CD4-positive, alpha-beta memory T cell (primary cell): ENCODE measurements at places on chromosomes 2 and 18. TPM values are rescaled to one million over a fixed set of nuclear protein-coding genes. Genes with fewer than 3 reads are reported as not detected.

DNA sequence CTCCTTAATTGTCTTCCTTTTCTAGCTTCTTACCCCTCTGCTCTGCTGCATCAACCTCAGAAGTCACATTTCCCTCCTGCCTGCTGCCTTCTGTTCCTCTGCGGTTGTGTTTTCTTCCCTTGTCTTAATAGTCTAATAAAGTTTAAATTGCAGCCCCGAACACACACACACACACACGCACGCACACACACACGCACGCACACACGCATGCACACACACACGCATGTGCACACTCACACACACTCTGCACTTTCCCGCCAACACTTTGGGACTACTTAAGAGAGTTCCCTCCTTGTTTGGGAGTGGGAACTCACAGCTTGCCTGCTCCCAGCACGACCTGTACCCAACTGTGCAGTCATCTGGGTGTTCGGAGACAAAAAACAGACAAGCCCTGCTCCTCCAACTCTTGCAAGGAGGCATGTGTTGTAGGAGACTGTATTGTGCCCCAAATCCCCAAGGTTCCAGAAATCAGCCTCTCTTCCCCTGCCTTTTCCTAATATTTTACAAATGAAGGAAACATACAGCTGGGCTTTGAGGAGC lies 99.1 kb downstream of the SETBP1 start:
- no peak for DNase-seq

DNA sequence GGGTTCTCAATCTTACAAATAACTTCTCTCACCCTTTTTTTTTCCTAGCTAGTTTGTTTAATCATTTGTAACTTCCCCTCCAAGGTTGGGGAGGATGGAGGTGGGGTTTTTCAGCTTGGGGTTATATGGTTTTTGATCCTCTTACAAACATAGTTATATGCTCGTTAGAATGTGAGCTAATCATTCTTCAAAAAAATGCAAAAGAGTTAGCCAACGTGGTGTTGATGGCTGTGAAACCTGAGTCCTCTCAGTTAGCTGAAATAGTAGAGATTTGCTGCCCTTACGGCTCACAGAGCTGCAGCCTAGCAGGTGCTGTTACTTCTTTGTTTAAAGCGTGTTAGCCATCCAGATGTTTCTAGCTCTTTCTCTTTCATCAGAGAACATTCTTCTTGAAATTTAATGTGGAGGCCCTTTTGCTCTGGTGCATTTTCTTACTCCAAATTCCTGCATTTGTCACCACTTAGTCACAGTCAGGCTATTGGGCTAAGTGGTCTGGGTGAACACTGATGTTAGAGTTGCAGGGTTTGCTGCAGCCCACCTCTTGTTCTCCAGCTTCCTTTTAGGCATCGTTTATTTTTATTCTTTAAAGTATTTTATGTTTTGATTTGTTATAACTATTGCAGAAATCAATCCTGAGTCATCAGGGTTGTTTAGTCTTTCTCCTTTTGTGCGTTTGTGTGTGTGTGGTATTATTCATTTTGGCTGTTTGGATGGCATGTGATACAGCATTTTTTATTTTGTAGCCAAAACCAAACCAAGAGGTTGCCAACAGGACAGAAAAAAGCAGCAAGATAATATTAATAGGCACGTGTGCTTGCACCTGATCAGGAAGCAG lies 41.1 kb downstream of the LIMS1 start:
- no peak for DNase-seq

GRCh38 chr2:58378152-58378551 lies 137.0 kb upstream of the FANCL start:
- no peak for DNase-seq

DNA sequence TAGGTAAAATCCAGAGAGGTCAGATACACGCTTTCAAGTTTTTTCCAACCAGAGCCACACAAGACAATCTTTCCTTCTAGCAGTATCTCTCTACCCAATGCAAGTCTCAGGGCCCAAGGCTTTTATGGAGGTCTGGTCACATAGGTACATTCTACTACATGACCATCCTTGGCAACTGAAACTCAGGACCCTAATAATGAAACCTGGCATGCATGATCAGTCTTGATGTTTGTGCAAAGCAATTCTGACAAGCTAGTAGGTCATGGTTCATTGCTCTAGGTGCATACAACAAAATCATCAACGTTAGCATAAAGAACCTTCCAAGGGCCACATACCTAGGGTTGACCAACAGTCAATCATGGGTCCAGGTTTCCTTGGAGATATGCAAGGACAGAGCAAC lies 33.2 kb upstream of the CCDC88A start:
- DNase-seq: no peak

DNA sequence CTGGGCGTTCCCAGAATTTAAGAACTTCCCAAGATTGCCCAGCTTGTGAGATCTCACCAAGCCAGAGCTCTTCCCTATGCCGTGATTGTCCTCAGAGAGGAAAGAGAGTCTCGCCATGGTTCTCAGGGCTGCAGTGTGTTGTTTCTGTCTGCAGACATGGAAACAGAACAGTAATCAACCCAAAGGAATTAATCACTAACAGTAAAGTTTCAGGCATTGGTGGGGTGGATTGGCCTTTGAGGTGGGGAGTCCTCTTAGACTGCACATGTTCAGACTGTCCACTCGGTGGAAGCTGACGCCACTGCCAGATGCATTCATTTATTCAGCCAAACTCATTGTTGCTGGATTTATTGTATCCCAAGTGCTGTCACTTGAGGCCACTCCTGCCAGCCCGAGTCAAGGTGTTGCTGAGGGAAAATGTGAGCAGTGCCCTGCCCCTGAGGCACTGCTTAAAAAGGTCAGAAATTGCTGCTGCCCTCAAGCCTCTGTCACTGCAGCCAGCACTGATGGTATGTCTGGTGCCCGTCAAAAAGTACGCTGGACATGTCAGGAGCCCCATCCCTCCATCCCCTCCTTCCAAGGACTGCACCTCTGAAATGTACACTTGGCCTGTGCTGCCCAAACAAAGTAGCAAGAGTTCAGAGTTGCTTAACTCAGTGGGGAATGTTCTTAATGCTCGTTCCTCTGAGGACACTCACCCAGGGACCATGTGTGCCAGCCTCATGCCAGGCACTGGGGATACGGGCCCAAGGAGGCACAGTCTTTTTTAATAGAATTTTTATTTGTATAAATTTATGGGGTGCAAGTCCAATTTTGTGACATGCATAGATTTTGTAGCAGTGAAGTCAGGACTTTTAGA lies 201.0 kb downstream of the GLI2 start:
- no peak for DNase-seq

DNA sequence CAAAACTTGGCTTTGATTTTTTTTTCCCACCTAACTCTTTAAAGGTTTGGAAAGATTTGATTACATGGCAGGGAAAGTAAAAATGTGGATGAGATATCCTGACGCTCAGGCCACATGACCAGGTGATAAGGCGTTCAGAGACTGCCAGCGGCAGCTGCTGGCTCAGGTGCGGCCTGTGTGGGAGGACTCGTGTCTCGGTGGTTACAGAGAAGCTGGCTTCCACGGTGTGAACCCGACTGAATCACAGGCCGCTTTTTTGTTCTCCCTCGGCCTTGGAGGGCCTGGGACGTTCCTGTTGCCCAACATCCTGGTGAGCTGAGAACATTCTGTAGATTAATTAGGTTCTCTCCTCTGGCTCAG lies 124.2 kb upstream of the ZNF516 start:
- DNase-seq: no peak

DNA sequence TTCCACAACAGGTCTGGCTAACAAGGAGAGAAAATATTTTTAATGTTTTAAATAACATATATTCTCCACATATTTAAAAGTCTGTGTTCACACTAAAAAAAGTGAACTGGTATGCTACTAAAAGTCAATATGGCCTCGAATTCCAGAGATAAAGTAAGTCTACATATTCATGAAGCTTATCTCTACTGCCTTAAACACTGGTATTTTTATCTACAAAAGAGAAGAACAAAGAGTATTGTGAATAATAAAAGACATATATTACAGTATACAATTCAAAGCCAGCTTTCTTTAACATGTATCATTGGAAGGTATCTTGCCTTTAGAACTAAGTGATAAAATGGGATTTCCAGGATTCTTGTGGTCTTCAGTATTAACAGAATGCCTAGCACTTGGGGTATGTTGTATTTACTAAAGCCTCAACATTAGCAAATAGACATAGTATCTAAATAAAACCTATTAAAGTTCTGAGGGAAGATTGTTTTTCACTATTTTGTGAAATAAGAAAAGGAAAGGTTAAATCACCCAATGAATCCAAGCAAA lies 302.8 kb upstream of the CCDC68 start:
- DNase-seq: no peak

GRCh38 chr2:238692562-238692961 lies 155.3 kb upstream of the TWIST2 start:
- no peak for DNase-seq

GRCh38 chr18:79531386-79531785 lies 135.7 kb downstream of the NFATC1 start:
- DNase-seq: no peak

DNA sequence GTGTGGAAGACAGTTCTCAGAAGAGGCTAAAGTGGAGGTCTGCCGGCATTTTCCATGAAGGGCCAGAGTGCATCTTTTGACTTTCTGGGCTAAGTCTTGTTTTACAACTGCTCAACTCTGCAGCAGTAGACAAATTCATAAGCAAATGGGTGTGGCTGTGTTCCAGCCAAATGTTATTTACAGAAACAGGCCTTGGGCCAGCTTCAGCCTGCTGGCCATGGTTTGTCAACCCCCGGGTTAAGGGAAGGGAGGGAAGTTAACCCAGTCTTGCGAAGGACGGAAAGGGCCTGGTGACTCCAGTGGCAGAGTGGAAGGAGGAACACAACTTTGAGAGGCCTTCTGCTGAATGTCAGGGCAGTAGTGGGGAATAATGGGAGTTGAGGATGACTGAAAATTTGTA lies 34.3 kb upstream of the NCKAP5 start:
- no peak for DNase-seq

DNA sequence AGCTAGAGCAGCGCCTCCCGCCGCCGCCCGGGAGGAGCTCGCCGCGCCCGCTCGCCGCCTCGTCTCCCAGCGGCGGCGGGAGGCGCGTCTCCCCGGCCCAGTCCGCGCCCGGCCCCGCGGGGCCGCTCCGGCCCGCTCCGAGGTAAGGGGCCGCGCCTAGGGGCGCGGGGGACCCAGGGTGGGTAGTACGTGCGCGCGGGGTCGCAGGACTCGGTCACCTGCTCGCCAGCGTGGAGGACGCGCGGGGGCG lies 259 bp downstream of the NPAS2 start:
- no peak for DNase-seq

ALK gene
- total RNA-seq: not detected

SNED1 gene
- total RNA-seq: 90.1 TPM

KANSL3 gene
- total RNA-seq: 63.3 TPM

IHH gene
- total RNA-seq: 0.17 TPM
